ENCODE measurements at places on chromosomes 1 and 21.
A peak's percentile ranks its signal among the peaks of the same experiment; 100 is the strongest.

DNA sequence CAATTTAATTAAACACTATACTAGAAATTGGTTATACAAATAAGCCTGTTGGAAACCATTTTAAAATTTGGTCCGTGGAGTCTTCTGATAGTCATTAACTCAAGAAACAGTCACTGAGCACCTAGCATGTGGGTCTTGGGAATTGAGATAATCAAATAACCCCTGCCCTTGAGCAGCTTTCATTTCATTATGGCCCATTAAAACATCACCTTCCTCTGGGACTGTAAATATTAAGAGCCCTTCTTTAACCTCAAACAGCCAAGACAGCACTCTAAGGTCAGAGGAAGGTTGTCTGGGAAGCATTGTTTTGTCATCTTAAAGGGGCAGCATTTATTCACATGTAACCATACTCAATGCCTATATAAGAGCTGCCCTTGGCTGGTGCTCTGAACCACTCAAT, 610.3 kb upstream of the USP24 start:
- no peak for DNase-seq

DNA sequence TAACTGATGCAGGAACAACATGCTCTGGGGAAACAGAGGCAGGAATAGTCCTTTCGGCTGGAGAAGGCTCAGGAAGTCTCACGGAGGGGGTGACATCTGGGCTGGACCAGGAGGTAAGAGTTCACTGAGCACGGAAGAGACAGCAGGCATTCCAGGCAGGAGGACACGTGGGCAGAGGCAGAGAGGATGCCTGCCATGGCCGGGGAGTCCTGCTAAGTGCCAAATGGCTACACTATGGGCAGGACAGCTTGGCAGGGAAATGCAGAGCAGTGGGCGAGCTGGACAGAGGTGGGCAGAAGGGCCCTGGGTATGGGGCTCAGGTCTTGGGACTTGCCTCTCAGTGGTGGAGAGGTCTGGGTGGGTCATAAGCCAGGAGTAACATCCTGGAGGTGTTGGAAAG, 17.6 kb downstream of the ALDH4A1 start:
- DNase-seq: no peak

GRCh38 chr1:168088511-168089325, 48.0 kb downstream of the GPR161 start:
- DNase-seq: no peak

DNA sequence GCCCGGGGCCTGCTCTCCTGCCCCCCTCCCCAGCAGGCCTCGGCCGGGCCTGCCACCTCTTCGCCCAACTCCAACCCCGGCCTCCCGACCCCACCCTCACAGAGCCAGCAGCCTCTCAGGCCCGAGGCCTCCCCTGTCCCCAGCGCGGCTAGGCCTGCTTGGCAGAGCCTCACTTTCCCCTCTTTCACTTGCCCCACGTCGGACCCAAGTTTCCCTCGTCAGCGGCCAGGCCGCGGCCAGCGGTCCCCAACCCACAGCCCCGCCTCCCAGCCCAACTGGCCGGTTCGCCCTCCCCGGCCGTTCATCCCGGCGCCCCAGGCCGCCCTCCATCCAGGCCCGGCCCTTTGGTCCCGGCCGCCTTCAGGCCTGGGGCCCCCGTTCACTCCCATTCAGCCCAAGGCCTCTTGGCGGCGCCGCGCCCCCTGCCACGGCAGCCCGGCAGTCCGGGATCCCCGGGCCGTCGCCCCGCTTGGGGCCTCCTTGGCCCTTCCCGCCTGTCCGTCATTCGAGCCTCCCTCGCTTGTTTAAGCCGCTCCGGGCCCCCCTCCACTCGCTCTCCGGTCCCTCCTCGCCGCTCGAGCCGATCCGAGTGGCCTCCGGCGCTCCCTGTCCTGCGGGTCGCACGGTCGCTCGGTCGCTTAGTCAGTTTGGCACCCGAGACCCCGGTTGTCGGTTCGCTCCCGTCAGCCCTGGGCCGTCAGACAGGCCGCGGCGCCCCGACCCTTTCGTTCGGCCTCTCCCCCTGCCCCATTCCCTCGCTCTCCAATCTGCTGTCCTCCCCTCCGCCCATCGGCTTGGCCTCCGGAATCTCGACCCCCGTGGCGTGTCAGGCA, 1.4 kb downstream of the LRRC41 start:
- DNase-seq: peak; percentile 83

DNA sequence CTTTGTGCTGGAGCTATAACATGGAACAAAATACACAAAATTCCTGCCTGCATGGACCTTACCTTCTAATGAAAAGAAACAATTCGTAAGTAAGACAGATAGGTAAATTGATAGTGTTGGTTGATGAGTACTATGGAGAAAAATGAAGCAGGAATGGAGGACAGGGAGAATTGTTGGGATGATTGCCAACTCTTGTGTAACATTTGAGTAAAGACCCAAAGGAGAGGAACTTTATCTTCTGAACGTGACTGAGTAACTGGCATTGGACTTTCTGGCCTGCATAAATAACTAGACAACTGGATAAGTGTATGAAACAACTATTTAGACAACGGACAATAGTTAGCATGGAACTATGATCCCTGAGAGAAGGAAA, 6.8 kb upstream of the EFCAB14 start:
- no peak for DNase-seq

- no peak for DNase-seq
Measured at GRCh38 chr1:183721041-183721440, 67.9 kb upstream of the APOBEC4 start.

DNA sequence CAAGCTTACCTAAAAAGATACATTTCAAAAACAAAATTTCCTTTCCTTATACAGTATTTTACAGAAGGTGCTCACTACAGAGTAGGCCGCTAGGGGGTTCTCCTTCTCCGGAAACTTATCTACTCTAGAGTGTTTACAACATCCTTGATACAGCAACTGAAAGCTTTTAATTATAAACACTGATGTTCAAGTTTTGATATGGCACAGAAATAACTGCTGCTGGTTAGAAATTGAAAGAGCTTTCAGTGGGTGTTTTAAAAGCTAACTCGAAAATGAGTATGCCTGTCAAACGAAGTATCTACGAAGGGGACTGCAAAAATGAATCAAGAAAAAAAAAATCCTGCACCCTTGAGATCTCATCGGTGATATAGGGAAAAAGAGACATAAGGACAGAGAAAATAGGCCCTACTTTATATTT, 1.0 kb downstream of the YOD1 start:
- peak; percentile 84 for DNase-seq

DNA sequence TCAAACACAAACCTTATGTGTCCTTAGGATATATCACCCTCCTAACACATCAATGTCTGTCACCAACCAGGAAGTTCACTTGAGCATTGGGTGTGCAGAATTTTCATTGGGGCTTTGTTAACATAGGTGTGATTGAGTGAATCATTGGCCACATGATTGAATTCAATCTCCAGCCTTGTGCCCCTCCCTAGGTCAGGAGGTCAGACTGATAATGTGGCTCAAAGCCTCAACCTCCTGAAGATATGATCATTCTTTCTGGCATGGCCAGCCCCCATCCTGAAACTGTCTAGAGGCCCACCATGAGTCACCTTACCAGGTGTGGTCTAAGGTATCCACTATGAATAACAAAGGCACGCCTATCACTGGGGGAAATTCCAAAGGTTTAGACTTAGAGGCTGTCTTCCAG, 90.1 kb downstream of the PKN2 start:
- DNase-seq: peak; percentile 61

DNA sequence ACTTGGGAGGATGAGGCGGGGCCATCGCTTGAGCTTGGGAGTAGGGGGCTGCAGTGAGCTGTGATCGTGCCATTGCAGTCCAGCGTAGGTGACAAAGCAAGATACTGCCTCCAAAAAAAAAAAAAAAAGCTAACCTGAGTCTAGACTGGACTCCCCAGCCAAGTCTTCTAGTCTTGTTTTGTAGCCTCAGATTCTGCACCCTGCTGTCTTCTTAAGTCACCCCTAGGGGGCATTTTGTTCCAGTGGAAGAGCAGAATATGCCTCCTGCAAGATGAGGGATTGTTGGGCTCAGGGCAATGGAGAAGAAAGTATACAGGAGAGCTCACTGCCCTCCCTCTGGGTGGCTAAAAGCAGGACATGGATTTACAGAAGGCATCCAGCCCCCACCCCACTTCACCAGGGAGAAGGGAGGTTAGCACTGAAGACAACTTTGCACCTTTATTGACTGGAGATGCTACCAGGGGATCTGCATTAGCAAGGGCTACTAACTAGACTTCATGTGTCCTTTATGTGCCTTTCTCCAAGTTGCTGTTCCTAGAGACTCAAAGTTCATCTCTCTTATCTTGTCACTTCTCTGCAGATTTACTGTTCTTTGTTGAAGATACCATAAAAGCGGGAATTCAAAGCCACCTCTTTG, 15.3 kb upstream of the RNF187 start:
- DNase-seq: peak; percentile 78

GRCh38 chr1:5435414-5435813, 556.8 kb downstream of the NPHP4 start:
- DNase-seq: no peak

- peak; percentile 67 for DNase-seq
Measured at GRCh38 chr1:59692591-59692990, 122.2 kb upstream of the HOOK1 start.

DNA sequence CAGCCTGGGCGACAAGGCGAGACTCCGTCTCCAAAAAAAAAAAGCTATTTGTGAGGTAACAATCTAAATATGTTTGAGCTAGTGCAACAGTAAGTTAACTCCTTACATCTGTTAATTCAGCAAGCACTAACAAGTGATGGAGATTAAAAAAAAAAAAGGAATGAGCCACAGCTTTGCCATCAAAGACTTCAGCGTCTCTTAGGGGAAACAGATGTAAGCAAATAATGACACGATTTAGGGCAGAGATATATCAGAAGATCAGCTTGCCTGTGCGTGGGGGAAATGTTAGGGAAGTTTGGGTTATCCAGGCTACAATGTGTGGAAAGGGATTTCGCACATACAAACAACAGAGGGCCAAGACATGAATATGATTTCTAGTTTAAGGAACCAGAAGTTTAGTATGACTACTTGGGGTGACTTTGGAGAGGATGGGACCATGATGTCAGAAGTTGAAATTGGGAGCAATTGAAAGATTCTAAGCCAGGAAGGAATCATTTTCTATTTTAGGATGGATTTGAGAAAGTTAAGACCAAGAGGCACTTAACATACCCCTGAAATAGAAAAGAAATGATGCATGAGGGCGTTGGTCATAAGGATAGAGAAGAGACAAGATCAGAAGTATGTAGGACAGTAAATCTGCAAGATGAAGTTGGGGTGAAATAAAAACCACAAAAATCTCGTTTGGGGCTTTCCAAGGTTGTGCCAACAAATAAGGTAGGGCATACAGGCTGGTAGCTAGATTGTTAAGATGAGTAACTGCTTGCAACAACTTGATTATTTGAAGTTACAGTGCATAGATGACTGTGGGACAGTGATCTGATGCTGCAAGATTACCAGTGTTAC, 2.4 kb upstream of the BRWD1 start:
- DNase-seq: no peak

GRCh38 chr1:18100060-18100459, 7.5 kb upstream of the IGSF21 start:
- DNase-seq: no peak

DNA sequence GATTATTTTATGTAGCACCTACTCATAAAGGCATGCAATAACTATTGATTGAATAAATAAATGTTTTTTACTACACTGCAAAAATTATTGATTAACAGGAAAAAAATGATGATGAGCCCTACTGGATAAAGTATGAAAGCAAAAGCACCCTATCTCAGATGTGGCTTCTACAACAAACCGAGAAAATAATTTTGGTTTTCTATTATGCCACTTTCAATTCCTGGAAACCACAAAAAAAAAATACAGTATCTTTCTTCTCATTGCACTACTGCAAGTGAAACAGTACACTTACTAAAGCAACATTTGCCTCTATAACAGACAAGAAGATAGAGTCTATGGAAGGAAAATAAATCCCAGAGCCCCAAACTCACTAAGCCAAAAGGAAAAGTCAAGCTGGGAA, 1882.4 kb downstream of the NCAM2 start:
- no peak for DNase-seq

- DNase-seq: no peak
Measured at GRCh38 chr1:71885171-71885570, 397.2 kb downstream of the NEGR1 start.

GRCh38 chr1:246919902-246920301, 11.8 kb downstream of the AHCTF1 start:
- DNase-seq: no peak

- DNase-seq: no peak
Measured at GRCh38 chr1:24294228-24294672, 24.9 kb upstream of the GRHL3 start.

GRCh38 chr1:36562181-36562685, 79.5 kb upstream of the CSF3R start:
- no peak for DNase-seq

DNA sequence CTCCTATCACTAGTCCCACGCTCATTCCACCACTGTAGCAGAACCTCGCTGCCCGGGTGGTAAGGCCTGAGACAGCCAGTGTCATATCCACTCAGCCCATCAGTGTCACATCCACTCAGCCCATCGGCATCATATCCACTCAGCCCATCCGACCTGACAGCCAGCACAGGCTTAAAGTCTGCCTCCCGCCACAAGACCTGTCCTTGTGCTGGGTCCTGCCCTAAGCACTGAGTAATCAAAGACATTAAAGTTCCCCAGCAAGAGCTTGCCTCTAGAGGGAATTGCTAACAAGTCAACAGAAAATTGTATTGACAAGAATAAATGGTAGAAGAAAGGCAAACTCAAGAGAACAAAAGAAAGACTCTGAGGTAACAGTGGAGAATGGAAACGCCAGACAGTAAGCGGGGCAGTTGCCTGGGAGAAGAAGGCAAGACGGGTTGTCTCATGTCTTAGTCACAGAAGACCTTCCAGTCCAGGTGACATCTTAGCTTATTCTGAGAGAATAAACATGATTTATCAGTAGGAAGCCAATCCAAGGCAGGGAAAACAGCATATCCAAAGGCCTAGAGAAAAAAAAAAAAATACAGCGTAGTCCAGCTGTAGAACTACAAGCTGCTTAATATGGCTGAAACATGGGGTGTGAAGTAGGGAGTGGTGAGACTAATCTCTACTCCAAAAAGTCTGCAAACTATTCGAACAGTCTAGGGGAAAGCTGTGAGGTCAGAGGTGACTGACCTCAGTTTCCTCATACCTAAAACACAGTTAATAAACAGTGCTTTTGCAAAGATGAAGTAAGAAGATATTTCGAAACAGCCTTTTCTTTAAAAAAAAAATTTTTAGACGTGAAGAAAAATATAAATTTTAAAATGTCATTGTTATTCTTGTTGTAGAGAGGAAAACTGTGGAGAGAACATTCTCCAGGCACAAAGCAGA, 1.1 kb downstream of the ITLN1 start:
- no peak for DNase-seq

GRCh38 chr1:4407851-4408250, 246.6 kb upstream of the AJAP1 start:
- no peak for DNase-seq
